ENCODE measurements at places on chromosomes 7 and 10.
A peak's percentile ranks its signal among the peaks of the same experiment; 100 is the strongest.

GRCh38 chr10:73923935-73924598, 13.1 kb downstream of the PLAU start:
- DNase-seq: no peak

DNA sequence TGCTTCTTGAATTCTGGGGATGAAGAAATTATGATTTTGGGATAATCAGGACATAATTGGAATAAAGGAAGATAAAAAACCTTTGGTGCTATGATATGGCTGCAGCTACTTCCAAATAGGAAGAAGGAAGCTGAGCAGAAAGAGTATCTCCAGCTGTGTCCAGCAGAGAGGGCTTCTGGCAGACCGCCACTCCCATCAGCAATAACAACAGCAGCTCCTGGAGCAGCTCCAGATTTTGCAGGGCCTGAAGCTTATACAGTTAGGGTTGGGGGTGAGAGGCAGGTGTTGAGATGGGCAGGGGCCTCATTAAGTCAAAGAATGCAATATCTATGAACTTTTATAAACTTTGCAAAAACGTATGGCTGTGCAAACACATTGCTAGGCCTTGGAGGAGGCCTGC, 62.3 kb downstream of the C10orf120 start:
- DNase-seq: no peak

- no peak for DNase-seq
These were observed 47.5 kb downstream of the INHBA start for GRCh38 chr7:41655426-41655825.

- DNase-seq: peak; percentile 82
These were observed 951.6 kb downstream of the ANKRD7 start for GRCh38 chr7:119175911-119176627.

DNA sequence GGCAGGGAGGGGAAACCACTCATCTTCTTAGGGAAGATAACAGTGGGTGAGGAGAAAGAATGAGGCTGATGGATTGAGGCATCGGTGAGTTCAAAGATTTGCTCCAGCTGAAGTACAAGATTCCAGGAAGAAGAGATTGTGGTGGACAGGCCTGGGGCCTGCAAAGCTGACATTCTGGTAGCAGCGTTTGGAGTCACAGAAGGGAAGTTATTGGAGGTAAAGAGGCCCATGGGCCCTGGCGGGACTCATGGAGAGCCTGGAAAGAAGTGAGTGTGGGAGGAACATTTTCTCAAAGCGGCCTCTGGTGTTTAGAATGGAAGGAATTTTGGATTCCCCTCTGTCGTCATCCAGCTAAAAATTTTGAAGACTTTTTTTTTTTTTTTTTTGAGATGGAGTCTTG, 160.0 kb upstream of the KLF6 start:
- no peak for DNase-seq

DNA sequence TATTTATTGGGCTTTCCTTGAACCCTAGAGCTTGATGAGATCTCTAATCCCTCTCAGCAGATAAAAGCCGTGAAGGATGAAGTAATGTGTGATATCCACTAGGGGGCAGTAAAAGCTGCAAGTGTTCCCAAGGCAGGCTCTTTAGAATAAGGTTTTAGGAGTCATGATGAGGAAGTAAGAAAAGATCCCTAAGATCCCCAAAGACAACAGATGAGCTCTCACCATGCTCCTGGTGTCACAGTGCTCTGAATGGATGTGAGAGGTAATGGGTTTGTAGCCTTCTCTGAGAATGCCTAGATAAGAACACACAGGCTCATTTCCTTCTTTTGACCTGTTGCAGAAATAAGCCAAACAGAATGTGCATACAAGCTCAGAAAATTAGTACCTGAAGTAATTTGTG, 70.4 kb upstream of the ITPRID1 start:
- DNase-seq: peak; percentile 68

GRCh38 chr10:75283671-75284470, 48.1 kb upstream of the COMTD1 start:
- DNase-seq: no peak

- DNase-seq: no peak
These were observed 9.5 kb downstream of the PHKG1 start for GRCh38 chr7:56083150-56083785.

All from suppressor macrophage treated with lipopolysaccharide for 1 hour (primary cell).